ENCODE measurements at places on chromosomes 6 and 20. TPM values are rescaled to one million over a fixed set of nuclear protein-coding genes. Genes with fewer than 3 reads are reported as not detected.

GRCh38 chr6:39568896-39569295 lies 156.3 kb downstream of the KIF6 start:
- H3K27ac ChIP-seq: no peak overlapping the region
- peaks cover 2% of the 10 kb centered on the region for H3K4me1 ChIP-seq
- peak; percentile 71 for DNase-seq
- no peak overlapping the region for H3K4me3 ChIP-seq
- no peaks in the 10 kb centered on the region for H3K27me3 ChIP-seq

DNA sequence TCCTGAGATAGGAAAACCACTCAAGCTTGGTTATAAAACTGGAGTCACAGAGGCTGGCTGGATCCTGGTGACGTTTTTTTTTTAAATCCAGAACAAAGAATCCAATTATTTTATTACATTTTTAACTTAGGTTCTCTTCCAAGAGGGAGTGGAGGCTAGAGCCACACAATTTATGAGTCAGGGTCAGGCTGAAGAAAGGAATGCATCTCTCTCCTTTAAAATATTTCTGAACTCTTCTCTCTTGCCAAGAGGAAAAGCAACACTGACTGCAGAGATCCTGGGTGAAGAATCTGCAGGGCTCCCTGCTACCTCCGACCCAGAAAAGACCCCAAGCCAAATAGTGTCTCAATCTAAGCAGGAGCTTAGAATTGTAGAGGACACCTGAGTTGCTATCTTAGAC lies 88.5 kb upstream of the SSTR4 start:
- H3K4me3 ChIP-seq: no peak overlapping the region
- no peak for DNase-seq
- no peaks in the 10 kb centered on the region for H3K27me3 ChIP-seq
- no peaks in the 10 kb centered on the region for H3K36me3 ChIP-seq
- no peaks in the 10 kb centered on the region for H3K4me1 ChIP-seq

- peak overlapping the region; percentile 48 for H3K27ac ChIP-seq
- no peaks in the 10 kb centered on the region for H3K27me3 ChIP-seq
Measured at GRCh38 chr6:89828988-89829471, 650 bp upstream of the CASP8AP2 start.

GRCh38 chr6:97222903-97223302 lies 60.1 kb downstream of the MMS22L start:
- no peak overlapping the region for H3K27ac ChIP-seq
- no peaks in the 10 kb centered on the region for H3K36me3 ChIP-seq
- no peaks in the 10 kb centered on the region for H3K27me3 ChIP-seq
- no peaks in the 10 kb centered on the region for H3K4me1 ChIP-seq
- DNase-seq: no peak
- H3K4me3 ChIP-seq: no peak overlapping the region

DNA sequence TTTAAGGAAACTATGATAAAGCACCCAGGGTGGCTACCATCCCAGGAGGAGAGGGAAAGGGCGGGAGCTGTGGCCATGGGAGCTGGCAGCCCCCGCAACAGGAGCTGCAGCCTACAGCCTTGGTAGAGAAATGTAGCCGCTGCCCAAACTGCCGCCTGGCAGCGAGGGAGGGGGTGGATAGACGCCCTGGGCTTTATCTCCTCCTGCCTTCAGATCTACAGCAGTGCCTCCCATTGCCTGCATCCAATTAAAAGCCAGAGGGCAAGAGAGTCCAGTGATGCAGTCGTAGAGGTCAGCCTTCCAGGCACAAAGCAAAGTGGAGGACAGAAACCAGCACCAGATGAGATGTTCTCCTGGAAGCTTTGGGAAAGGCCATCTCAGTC lies 35.0 kb upstream of the ZFAND3 start:
- H3K36me3 ChIP-seq: no peaks in the 10 kb centered on the region
- DNase-seq: no peak
- peaks cover 18% of the 10 kb centered on the region for H3K4me1 ChIP-seq
- no peak overlapping the region for H3K4me3 ChIP-seq

DNA sequence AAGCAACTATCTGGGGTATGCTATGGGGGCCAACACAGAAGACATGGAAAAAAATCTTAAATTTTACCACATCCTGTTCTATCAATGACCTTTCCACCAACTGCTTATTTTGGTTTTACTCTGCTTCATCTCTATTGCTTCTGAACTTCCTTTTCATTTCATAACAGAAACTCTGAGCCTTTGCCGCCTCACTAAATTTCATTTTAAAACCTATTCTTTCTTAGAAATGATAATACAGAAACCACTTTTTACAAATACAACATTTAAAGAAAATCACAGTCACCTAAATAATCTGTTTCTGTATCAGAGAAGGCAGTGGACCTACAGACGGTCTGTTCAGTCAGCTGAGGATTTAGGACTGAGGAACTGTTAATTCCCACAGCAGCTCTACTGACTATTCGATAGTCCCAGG lies 117.5 kb downstream of the KCNQ5 start:
- H3K27me3 ChIP-seq: no peaks in the 10 kb centered on the region
- no peaks in the 10 kb centered on the region for H3K36me3 ChIP-seq
- no peaks in the 10 kb centered on the region for H3K4me1 ChIP-seq
- no peak overlapping the region for H3K4me3 ChIP-seq
- DNase-seq: no peak
- no peak overlapping the region for H3K27ac ChIP-seq

- H3K27me3 ChIP-seq: no peaks in the 10 kb centered on the region
- H3K27ac ChIP-seq: no peak overlapping the region
- no peaks in the 10 kb centered on the region for H3K36me3 ChIP-seq
- no peak for DNase-seq
- no peaks in the 10 kb centered on the region for H3K4me1 ChIP-seq
Measured at GRCh38 chr6:28060405-28060804, 20.0 kb upstream of the ZNF165 start.

GRCh38 chr20:61765081-61765870 lies 300.4 kb downstream of the TAF4 start:
- H3K27ac ChIP-seq: no peak overlapping the region
- H3K27me3 ChIP-seq: no peaks in the 10 kb centered on the region
- no peak for DNase-seq
- no peaks in the 10 kb centered on the region for H3K4me1 ChIP-seq
- no peak overlapping the region for H3K4me3 ChIP-seq
- no peaks in the 10 kb centered on the region for H3K36me3 ChIP-seq

- peak; percentile 55 for DNase-seq
- H3K4me1 ChIP-seq: no peaks in the 10 kb centered on the region
- no peaks in the 10 kb centered on the region for H3K27me3 ChIP-seq
- H3K36me3 ChIP-seq: no peaks in the 10 kb centered on the region
Measured at GRCh38 chr6:123777563-123777962, 26.1 kb upstream of the NKAIN2 start.

GRCh38 chr6:30360139-30360538 lies 15.2 kb downstream of the RPP21 start:
- no peaks in the 10 kb centered on the region for H3K36me3 ChIP-seq

- no peak overlapping the region for H3K27ac ChIP-seq
- H3K36me3 ChIP-seq: no peaks in the 10 kb centered on the region
- H3K27me3 ChIP-seq: peaks cover 7% of the 10 kb centered on the region
Measured at GRCh38 chr20:32580970-32581838, 3.9 kb downstream of the NOL4L start.

- no peaks in the 10 kb centered on the region for H3K4me1 ChIP-seq
- no peak overlapping the region for H3K4me3 ChIP-seq
- no peaks in the 10 kb centered on the region for H3K36me3 ChIP-seq
- no peak for DNase-seq
- no peaks in the 10 kb centered on the region for H3K27me3 ChIP-seq
Measured at GRCh38 chr6:18561037-18561750, 174.0 kb downstream of the RNF144B start.

- DNase-seq: no peak
- no peaks in the 10 kb centered on the region for H3K36me3 ChIP-seq
- no peaks in the 10 kb centered on the region for H3K27me3 ChIP-seq
- H3K4me3 ChIP-seq: no peak overlapping the region
Measured at GRCh38 chr6:20699402-20699801, 165.1 kb downstream of the CDKAL1 start.

- H3K4me1 ChIP-seq: no peaks in the 10 kb centered on the region
- DNase-seq: no peak
- H3K27ac ChIP-seq: no peak overlapping the region
- no peaks in the 10 kb centered on the region for H3K27me3 ChIP-seq
Measured at GRCh38 chr6:167408235-167408869, 83.5 kb downstream of the TTLL2 start.

DNA sequence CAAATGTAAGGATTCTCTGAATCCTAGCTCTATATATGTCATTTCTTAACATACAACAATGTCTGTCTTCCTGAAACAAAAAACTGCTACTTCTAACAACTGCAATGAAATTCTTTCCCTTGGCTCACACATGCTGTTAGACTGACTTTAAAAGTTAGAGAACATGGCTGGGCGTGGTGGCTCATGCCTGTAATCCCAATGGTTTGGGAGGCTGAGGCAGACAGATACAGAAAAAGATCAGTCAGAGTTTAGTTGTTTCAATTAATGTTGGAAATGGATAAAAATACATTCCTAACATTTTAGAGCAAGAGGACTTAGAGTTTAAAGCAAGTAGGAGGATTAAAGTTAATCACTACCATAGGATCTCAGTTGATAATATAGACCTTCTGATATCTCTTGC lies 28.7 kb upstream of the KIAA1586 start:
- no peaks in the 10 kb centered on the region for H3K36me3 ChIP-seq
- no peak overlapping the region for H3K4me3 ChIP-seq
- peaks cover 10% of the 10 kb centered on the region for H3K4me1 ChIP-seq

DNA sequence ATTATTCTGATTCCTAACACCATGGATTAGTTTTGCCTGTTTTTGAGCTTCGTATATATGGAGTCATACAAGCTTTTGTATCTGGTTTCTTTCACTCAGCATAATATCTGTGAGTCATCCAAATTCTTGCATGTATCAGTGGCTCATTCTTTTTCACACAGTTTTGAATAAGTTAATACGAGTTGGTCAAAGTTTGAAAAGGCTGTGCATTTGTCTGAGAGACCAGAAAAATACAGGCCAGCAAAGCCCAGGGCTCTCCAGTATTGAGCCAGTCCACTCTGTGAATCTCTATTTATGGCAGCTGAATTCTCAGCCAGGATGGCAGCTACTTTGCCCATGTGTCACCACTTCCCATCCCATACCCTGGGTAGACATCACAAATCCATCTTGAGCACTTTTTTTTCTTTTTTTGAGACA lies 7.2 kb upstream of the CHMP4B start:
- H3K36me3 ChIP-seq: no peaks in the 10 kb centered on the region
- no peaks in the 10 kb centered on the region for H3K4me1 ChIP-seq
- H3K27me3 ChIP-seq: no peaks in the 10 kb centered on the region

DNA sequence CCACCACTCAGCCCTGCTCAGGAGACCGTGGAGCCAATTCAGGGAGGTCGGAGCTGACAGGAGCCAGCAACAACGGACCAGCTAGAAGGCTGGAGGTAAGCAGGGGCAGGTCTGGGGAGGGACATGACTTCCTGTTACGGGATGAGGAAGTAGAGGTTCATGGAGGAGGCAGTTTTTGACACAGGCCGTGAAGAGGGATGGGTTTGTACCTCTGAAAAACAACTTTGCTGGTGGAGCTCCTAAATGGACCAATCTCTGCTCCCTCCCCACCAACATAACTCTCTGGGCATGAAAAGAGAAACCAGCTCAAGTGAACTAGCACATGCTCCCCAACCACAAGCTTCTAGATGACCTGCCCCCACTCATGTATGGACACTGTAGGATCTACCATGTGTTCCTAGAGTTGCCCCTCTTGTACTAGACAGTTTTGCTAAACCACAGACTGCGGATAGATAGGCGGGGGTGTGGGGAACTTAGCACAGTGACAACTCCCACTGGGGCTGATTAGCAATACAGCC lies 31.4 kb downstream of the RALGAPA2 start:
- no peaks in the 10 kb centered on the region for H3K27me3 ChIP-seq
- no peak overlapping the region for H3K4me3 ChIP-seq
- no peak for DNase-seq
- H3K4me1 ChIP-seq: no peaks in the 10 kb centered on the region
- no peaks in the 10 kb centered on the region for H3K36me3 ChIP-seq

- DNase-seq: no peak
- no peaks in the 10 kb centered on the region for H3K27me3 ChIP-seq
- no peaks in the 10 kb centered on the region for H3K36me3 ChIP-seq
- no peak overlapping the region for H3K27ac ChIP-seq
Measured at GRCh38 chr20:50673466-50674137, 17.7 kb downstream of the RIPOR3 start.

DNA sequence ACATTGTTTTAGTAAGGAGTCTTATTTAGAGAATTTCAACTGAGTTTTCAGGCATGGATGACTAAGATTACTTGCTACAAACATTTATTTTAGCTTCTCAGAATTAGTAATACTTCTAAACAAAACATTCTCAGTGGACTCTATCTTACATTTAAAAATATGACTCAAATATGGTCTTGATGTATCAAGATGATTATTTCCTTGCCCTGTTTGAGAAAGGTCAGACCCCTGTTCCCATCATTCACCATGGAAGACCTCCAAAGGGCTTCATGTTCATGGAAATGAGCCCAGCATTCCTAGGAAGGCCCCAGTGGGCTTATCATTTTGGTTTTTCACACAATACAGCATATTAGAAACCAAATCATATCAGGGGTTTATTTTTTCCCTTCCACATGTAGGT lies 24.6 kb upstream of the TRPC4AP start:
- H3K4me3 ChIP-seq: no peak overlapping the region
- H3K27me3 ChIP-seq: no peaks in the 10 kb centered on the region
- H3K27ac ChIP-seq: no peak overlapping the region
- H3K36me3 ChIP-seq: peaks cover 6% of the 10 kb centered on the region

DNA sequence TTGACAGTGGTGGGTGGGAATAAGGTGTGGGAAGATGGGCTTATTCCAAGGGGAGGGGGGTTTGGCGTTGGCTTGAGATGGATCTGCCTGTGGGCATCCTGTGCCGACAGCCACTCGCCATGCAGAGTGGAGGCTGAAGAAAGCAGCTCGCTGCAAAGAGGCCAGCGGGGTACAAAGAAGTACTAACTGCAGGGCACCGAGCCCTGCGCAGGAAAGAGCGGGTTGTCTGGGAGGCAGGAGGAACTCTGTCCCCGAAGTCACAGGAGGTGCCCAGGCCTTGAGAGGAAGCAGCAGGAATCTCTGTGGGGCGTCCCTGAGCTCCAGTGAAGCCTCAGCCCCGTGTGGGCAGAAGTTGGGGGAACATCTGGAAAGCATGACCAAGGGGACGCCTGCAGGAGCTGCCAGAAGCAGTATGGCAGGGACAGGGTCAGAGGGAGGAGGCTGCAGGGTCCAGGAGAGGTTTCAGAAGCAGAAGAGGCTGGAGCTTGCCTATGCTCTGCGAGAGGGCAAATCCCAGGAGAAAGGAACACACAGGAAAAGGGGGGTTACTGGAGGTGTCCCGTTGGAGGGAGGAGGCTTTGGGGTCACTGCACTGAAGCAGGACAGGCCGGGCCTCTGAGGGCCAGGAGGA lies 77.2 kb downstream of the THBS2 start:
- no peak for DNase-seq
- H3K4me1 ChIP-seq: peaks cover 3% of the 10 kb centered on the region
- no peaks in the 10 kb centered on the region for H3K27me3 ChIP-seq
- H3K36me3 ChIP-seq: no peaks in the 10 kb centered on the region

GRCh38 chr6:32369660-32370059 lies 2.0 kb downstream of the TSBP1 start:
- H3K4me3 ChIP-seq: no peak overlapping the region
- no peaks in the 10 kb centered on the region for H3K4me1 ChIP-seq
- H3K36me3 ChIP-seq: no peaks in the 10 kb centered on the region
- no peak overlapping the region for H3K27ac ChIP-seq

GRCh38 chr6:44475417-44475778 lies 87.9 kb downstream of the CDC5L start:
- H3K4me3 ChIP-seq: no peak overlapping the region
- H3K36me3 ChIP-seq: no peaks in the 10 kb centered on the region
- H3K27ac ChIP-seq: no peak overlapping the region
- no peak for DNase-seq
- no peaks in the 10 kb centered on the region for H3K4me1 ChIP-seq

EPHA7 gene
- 0.03 TPM for polyA plus RNA-seq

CARMIL1 gene
- polyA plus RNA-seq: 7.0 TPM

BANF2 gene
- polyA plus RNA-seq: not detected

TPBG gene
- 54.6 TPM for polyA plus RNA-seq

TNNC2 gene
- 1.4 TPM for polyA plus RNA-seq

SGK2 gene
- 0.05 TPM for polyA plus RNA-seq

CDK19 gene
- polyA plus RNA-seq: 11.3 TPM
